ENCODE measurements at places on chromosomes 4 and X.

DNA sequence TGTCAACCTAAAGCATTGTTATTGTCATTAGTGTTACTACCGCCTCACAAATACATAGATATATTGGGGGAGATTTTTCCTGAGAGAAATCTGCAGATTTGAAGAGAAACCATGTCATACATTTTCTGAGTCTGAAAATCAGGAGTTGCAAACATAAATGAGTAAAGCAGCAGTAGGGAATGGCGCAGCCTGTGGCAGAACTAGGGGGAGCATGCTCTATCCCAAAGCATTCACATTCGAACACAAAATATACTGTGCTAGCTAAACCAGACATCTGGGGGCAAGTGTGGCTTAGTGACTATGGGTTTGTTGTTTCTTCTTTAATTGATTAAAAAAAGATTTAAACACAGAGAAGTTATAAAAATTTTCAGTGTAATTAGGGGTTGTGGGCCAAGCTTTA lies 83.2 kb downstream of the CPE start:
- DNase-seq: no peak

GRCh38 chrX:29090811-29091210 lies 503.6 kb downstream of the IL1RAPL1 start:
- DNase-seq: no peak

- no peak for DNase-seq
These were observed 33.9 kb downstream of the CLCN5 start for GRCh38 chrX:49956313-49956712.

- no peak for DNase-seq
These were observed 270.6 kb downstream of the FBXO8 start for GRCh38 chr4:174012886-174013259.
